ENCODE measurements at places on chromosomes 4 and X.

DNA sequence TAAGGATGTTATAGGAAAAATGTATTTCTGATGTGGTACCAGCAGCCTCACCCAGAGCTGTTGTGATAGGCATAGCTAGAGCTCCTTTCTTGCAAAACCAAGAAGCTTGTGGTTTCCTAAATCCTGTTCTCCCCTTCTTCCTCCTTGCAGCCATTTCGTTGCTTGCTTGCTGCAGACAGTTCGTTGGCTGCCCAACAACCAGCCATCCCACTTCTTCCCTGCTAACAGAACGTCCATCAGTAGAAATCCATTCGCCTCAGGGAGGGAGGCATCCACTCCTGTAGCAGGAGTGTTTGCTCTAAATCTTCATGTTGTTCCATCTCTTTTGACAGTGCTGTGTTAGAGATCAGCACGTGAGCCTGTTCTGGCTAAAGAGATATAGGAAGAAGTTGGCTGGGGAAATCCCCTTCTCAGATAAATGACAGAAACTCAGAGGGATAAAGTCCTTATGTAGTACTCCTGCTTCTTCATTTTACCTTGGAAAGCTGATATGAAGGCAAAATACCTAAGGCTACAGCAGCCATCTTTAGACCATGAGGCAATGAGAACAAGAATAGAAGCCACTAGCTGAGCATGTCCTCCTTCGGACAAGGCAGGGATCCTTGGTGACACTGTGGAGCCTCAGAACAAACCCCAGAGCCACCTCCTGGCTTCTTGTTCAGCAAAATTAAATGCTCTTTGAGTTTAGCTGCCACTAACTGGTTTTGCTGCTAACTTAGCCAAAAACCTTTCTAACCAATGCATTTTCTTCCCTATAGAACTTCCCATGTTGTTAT, 68.4 kb upstream of the RELL1 start:
- no peak for DNase-seq

DNA sequence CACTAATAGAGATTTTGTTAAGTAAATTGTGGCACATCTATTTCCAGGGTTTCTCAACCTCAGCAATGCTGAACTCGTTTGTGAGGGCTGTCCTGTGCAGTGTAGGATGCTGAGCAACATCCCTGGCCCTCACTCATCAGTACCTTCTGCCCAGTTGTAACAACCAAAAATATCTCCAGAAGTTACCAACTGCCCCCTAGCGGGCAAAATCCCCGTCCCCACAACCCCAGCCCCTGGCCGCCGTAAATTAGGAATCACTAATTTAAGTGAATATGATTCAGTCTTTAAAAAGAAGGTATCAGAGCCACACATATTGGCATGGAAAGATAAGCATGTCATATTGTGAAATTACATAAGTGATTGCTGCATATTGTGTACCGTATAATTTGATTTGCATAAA, 123.4 kb downstream of the ASB9 start:
- peak; percentile 29 for DNase-seq

GRCh38 chr4:39608451-39608850, 30.2 kb downstream of the SMIM14 start:
- no peak for DNase-seq

- no peak for DNase-seq
These were observed 45.2 kb upstream of the DACH2 start for GRCh38 chrX:86103061-86103460.

GRCh38 chr4:33080275-33080674, 2360.1 kb downstream of the PCDH7 start:
- no peak for DNase-seq

- no peak for DNase-seq
These were observed 106.1 kb downstream of the PBDC1 start for GRCh38 chrX:76279007-76279406.

- DNase-seq = no peak
These were observed 181.6 kb upstream of the NOCT start for GRCh38 chr4:138833974-138834373.

DNA sequence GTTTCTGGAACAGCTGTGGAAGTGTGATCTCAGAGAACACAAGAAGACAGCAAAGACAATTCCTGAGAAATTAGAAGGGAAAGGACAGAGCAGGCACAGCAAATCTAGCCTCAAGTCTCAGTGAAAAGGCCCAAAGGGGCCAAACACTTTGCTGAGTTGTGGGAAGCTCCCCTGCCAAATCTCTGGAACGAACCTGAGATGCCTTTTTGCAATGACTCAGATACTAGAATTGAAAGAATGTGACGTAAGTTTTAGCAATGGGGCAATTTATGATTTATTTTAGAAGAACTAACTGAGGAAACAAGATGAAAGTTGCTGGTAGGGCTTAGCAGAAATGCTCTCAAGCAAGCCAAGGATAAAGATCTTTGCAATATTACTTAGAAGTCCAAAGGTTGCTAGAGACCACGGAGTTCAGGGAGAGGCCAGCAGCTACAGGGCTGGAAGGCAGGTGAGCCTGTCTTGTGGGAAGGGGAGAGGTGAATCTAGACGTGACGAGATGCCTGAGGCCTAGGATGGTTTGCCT, 92.8 kb downstream of the AMELX start:
- no peak for DNase-seq

DNA sequence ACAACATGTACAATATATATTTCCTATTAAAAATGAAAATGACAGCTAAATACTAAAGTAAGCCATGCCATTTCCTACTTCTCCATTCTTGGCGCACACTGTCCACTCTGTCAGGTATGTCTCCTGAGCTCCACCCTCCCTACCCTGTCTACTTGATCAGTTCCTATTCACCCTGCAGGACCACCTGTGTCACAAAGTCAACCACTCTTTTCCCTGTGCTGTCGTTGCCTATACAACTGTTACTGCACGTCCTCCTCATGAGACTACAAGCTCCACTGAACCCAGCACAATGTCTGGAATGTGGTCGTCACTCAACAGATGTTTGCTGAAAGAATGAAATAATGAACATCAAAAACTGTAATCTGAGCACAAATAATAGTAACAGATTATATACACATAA, 54.9 kb downstream of the SLC9A7 start:
- DNase-seq = no peak

DNA sequence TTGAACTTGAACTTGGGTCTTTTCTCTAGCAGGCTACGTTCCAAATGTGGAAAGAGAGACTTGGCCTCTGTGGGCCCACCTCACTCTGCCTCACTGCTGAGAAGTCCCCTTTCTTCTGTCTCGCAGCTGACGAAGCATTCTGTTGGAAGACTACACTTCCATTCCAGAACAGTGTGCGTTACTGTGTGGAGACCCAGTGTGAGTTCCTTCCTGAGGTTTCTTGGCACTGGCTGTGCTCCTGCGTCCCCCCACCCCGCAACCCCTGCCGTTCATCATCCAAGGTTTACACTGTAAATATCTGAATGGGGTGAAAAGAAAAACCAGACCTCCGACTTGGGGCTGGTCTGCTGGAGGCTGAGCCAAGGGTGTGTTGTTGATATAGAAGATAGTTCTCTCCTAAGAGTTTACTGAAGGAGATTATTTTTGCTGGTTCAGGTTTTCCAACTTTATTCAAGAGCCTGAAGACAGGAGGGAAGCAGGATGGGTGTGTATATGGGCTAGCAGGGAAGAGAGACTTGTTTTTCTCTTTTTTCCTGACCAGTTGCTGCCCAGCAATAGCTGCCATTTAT, 34.7 kb downstream of the NHSL2 start:
- DNase-seq = no peak

DNA sequence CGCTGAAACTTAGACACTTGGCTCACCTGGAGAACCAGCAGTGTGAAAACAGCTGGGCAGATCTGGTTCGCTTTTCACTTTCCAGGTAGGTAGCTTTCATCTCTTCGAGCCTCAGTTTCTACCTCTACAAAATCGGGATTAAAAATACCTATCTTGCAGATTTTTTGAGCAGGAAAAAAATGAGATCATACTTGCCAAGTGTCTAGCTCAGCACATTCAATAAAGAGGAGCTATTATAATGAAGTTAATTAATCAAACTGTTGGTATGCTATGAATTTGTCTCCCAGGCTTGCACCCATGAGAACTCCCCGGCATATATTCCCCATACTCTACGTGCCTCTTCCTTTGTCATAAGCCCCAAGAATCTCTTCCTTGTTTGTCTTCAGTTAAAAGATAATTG, 158.6 kb upstream of the LDB2 start:
- no peak for DNase-seq

DNA sequence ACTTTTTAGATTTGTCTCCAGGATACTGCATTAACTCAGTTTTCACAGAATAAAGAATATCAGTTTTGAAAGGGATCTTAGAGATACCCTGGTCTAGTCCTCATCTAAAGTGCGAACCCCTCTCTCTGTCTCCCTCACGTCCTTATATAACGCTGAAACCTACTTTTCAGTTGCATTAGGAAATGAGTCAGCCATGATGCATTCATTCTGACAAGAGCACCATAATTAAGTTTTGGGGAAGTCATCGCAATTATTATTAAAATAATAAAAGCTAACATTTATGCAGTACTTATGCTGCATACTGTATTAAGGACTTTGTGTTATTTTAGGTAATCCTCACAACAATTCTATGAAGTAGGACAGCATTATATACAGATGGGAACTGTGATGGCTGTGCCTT, 116.1 kb downstream of the REELD1 start:
- DNase-seq = no peak

DNA sequence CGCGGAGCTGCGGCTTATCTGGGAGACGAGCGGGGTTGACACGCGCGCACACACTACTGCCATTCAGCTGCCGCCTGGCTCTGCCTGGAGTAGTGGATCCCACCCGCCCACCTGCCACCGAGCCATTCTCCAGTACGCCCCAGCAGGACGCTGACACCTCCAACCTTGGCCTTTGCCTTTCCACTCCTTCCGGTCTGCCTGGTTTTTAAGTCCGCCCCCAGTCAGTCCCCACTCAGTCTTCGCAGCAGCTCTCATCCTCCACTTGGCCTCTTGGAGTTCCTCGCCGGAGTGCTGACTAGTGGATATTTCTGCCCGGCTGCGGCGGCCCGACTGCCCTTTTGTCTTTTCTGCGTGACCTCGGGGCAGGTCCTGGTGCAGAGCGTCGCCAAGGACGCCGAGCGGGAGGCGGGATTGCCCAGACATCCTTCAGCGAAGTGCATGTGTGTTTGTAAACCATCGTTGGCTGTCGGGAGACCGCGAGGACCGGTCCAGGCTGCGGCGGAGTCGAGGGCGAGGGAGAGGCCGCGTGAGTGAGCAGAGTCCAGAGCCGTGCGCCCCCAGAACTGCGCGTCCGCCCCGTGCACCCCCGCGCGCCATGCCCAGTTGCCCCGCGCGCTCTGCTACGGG, 1.1 kb downstream of the SLIT2 start:
- DNase-seq = no peak

DNA sequence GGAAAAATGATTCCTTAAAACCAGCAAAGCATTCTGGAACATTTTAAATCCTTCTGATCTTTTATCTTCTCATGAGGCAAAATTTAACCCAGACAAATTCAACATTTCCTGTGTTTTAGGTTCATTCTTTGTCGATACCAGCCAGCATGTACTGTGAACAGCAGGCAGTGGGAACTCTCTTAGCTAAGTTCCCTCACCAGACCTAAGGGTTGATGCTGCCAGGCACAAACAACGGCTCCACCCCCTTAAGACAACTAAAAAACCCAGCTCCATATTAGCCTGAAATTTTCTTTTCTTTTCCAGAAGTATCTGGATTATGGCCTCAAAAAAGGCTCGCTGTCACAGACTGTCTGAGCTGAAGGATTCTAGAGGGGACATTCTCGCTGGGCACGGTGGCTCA, 2.4 kb upstream of the RBM47 start:
- no peak for DNase-seq

DNA sequence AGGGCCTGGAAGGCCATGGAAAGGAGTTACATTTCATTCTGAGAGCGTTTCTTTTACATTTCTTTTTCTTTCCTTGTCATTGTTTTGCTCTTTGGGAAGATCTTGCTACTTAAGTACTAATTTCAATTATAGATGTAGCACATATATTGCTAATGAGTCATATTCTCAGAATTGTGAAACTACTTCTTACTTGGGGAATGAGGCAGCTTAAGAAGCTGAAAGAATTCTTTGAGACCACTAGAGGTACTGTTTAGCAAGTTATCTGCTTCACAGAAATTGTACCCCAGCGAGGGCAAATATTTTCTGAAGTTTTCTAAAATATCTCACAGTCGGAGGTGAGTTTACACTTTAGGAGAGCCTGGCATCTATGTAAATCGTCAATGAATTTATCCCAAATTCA, 100.6 kb downstream of the AFF2 start:
- DNase-seq = no peak

- DNase-seq = no peak
These were observed 188.3 kb upstream of the NUDT6 start for GRCh38 chr4:123110685-123111084.

DNA sequence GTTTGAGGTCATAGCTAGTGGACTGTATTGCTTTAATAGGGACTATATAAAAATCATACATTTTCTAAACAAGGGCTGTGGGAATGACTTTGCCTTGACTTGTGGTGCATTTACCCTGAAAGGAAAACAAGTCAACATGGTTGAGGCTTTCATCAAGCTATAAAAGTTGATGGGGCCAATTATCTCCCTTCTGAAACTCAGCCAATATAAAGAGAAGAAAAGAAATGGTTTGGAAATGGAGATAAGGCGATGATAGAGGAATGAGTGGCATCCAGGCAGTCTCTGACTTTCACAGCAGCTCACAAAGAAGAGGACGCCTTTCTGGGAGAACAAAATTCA, 118.7 kb downstream of the SMARCA1 start:
- no peak for DNase-seq

- DNase-seq = no peak
These were observed 7.0 kb upstream of the USO1 start for GRCh38 chr4:75717408-75717807.

- DNase-seq = no peak
These were observed 645.0 kb upstream of the ATOH1 start for GRCh38 chr4:93183576-93183975.

- DNase-seq = no peak
These were observed 278.9 kb downstream of the EPHA5 start for GRCh38 chr4:65391382-65391781.
